ENCODE measurements at places on chromosomes 3 and 15.

GRCh38 chr15:90869601-90870353 is 1.4 kb downstream of the FURIN start:
- DNase-seq = peak; percentile 54

DNA sequence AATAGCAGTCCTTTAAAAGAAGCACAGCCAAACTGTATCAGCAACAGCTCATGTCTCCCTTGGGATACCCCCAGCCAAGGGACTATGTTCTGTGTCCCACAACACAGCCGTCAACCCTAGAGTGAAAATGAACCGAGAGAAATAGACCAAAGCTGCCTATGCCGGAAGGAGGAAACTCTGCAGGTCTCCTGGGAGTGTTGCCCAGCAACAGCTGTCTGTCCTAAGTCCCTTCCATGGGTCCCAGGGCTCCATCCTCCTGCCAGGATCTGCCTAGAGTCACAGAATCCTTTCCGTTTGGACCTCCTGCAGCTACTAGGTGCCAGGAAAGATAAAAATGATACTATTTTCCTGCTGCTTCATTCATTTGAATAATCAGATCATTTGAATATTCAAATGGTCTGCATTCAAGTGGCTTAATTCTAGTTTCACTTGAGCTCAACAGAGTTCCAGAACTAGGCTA is 53.1 kb downstream of the TRANK1 start:
- peak; percentile 8 for DNase-seq

GRCh38 chr3:58058361-58059263 is 50.4 kb downstream of the FLNB start:
- DNase-seq = no peak

DNA sequence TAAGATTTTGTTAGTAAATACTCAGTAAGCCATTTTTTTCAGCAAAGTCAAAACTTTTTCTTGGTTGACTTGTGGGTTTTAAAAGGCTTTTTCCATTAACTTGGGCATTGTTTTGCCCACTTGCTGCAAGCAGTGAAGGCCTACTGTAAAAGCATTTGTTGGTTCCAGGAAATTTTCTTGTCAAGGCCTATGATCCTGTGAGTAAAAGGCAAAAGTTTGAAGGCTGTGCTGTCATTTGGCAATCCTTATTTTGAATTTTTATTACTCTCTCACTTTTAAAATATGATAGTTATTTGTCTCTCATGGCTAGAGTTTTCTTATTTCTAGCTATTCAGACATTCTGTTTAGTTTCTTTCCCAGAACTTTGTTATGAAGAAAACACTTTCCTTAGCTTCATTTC is 13.0 kb downstream of the P2RY12 start:
- DNase-seq = no peak

GRCh38 chr3:122678506-122678905 is 2.1 kb upstream of the PARP14 start:
- no peak for DNase-seq

- DNase-seq = no peak
Observed at GRCh38 chr3:136931606-136932005, 26.2 kb upstream of the IL20RB start.

- DNase-seq = no peak
Observed at GRCh38 chr3:66268864-66269263, 48.1 kb downstream of the SLC25A26 start.

- no peak for DNase-seq
Observed at GRCh38 chr3:111747490-111747889, 111.6 kb upstream of the PHLDB2 start.

GRCh38 chr3:55544219-55544618 is 57.1 kb upstream of the WNT5A start:
- no peak for DNase-seq

DNA sequence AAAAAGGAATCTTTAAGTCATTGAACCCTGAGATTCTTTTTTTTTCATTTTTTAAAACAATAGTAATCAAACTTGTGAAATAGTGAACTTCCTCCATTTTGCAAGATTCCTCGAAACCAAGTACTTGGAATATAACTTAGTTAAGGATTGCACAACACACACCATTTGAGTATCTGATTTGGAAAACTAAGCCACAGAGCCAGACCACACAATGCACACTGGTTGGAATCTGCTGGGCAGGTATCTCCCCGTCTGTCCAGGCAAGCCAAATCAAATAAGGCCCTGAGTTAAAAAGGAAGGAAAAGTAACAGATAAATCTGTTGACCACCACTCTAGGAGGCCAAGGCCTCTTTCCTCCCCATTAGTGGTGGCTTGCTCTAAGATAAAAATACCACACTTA is 177.5 kb upstream of the ICE2 start:
- no peak for DNase-seq

GRCh38 chr3:6229778-6230410 is 631.0 kb upstream of the GRM7 start:
- DNase-seq = no peak

GRCh38 chr3:9945358-9945757 is 6.8 kb downstream of the PRRT3 start:
- DNase-seq = no peak

GRCh38 chr3:48429960-48430707 is at the start of gene PLXNB1:
Gene PLXNB1 (minus strand): TSS chr3:48430086. CDS start chr3:48424611, 5,475 bp downstream.
- no peak for DNase-seq

- DNase-seq = no peak
Observed at GRCh38 chr3:148962513-148962912, 28.8 kb upstream of the GYG1 start.

- DNase-seq = no peak
Observed at GRCh38 chr15:67531379-67531914, 10.5 kb downstream of the C15orf61 start.
